ENCODE measurements at places on chromosomes 2 and 18.

GRCh38 chr2:26299471-26300101 lies 46.4 kb upstream of the SELENOI start:
- DNase-seq = peak; percentile 8

DNA sequence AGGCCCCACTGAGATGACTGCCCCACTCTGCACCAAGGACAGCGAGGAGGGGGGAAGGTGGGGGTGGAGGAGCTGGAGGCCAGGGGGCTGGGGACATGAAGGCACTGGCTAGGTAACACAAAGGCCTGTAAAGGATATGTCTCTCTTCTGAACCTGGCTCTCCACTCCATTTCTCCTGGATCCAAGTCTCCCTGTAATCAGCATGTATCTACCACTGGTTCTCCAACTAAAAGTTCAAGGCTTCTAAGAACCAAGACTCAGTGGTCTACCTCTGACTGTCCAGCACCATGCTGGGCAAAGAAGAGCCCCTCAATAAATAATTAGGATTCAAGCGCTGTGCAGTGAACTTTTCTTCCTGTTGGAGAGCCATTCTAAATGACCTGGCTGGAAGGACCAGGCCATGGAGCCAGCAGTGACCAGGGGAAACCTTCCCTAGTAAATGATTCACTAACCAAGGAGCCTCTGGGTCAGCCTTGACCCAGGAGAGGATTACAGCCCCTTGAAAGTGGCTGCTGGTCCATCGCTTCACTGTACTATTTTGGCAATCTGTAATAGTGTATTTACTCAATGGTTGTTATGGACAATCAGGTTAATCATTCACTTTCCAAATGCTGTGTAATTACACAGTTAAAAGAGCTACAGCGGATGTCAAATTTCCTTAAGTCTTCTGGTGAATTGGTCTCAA lies 73.2 kb downstream of the BCL11A start:
- DNase-seq = no peak

- no peak for DNase-seq
Measured at GRCh38 chr2:141611176-141611571, 519.6 kb downstream of the LRP1B start.

DNA sequence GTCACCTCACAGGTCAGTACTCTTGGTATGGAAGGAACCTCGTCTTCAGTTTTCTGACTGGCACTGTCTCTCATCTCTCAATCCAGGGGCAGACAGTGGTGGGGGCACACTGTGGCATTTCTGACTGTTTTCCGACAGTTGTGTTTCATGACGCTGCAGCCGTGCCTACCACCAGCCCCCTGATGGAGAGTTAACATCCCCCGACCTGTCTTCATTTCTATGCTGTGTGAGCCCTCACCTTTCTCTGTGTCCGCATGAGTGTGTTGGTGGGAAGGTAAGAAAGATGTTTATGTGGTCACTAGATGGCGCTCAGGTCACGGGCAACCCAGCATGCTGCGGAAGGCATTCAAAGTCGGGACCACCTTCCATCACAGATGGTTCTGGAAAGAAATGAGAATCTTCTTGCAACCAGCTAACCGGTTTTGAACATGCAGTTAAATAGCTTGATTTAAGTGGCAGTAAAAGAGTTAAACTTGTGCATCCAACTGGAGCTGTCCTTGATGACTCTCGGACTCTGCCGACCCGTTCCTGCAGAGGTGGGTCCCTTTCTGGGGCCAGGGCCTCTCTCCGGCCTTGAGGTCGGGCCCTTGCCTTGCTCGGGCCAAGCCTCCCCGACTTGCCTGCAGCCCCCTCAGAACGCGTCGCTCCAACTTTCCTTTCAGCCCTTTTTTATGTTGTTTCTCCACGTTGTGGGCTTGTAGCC lies 92.4 kb downstream of the DYSF start:
- peak; percentile 66 for DNase-seq

GRCh38 chr2:128282246-128282975 lies 36.3 kb downstream of the HS6ST1 start:
- no peak for DNase-seq

- no peak for DNase-seq
Measured at GRCh38 chr2:240955306-240956170, 42.9 kb upstream of the SNED1 start.

- DNase-seq = no peak
Measured at GRCh38 chr2:98118161-98118560, 31.2 kb downstream of the VWA3B start.

GRCh38 chr2:99648178-99648844 lies 158.5 kb upstream of the REV1 start:
- DNase-seq = peak; percentile 48

DNA sequence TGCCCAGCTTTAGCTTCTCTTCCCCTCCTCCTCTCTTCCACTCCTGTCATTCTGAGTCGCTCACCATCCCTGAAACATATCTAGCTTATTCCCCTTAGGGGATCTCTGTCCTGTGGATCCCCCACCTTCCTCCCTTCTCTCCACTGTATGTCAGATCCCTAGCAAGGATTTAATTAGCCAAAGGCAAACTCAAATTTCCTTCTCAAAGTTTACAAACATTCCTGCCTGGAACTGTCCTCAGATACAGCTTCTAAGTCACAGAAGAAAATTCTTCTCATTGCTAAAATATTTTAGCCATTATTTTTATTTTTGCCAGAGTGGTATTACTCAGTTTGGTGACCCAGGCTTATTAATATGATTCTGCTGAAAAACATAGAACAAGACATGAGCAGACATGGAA lies 315.3 kb downstream of the CYP26B1 start:
- no peak for DNase-seq

DNA sequence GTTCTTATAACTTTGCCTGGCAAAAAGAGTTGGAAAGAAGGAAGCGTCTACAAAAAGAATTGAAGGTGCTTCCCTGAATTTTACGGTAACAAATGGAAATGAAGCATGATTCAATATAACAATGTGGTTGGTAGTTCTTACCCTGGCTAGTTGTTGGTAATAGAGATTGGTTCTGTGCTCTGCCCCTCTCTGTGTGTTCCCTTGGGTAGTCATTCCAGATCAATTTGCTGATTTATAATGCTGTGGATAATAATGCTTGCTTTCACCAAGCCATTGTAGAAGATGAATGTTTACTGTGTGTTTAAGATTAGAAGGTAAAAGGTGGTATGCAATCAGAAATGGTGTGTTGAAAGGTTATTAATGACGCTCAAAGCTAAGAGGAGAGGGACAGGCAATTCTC lies 577.8 kb upstream of the NXPH2 start:
- no peak for DNase-seq

- no peak for DNase-seq
Measured at GRCh38 chr2:226274143-226274542, 525.5 kb downstream of the IRS1 start.

DNA sequence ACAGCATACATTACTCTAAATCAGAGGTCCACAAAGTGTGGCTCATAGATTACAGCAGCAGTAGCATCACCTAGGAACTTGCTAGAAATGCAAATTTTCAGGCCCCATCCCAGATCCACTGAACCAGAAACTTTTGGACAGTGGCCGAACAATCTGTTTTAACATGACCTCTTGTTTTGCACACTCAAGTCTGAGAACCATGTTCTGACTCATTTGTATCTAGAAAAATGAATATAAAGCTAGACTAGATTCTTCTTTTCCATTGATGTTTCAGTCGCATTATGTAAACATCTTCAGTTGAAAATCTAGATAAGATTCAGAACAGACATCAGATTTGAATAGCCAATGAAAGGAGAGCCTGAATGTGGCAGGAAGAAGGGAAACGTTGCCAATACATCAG lies 608.8 kb downstream of the LRP1B start:
- no peak for DNase-seq

DNA sequence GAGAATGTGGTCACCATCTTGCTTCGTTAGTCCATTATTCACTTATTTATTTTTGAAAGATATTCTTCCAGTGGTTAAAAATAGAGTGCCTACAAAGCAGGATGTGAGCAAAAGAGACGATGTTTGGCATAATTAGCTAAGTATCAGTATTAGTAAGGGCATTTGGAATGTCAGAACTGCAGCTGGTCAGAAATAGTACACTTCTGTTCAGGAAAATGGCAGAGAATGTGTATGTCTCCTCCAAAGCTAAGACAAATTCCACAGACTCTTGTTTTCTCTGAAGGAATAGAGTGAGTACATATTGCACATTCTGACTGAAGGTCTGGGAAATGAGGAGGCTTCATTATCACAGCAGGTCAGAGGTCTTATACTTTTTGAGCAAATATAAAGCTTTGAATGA lies 209.0 kb downstream of the L3MBTL4 start:
- no peak for DNase-seq

GRCh38 chr2:160199683-160200389 lies at the start of gene ITGB6:
Gene ITGB6, minus strand, starts transcription at chr2:160200272. Its CDS starts 209 bp downstream, at chr2:160200063.
- DNase-seq = no peak

DNA sequence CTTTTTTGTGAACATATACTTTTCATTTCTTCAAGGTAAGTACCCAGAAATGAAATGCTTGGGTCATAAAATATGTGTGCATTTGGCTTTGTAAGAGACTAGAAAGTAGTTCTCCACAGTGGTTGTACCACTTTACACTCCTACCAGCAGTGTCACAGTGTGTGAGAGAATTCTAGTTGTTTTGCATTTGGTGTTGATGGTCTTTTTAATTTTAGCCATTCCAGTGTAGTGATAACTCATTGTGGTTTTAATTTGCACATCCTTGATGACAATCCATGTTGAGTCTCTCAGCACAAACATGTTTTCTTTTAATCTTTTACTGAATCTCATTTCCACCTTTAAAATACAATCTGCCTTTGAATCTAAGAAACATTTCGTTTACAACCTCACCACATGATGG lies 402.5 kb upstream of the ETAA1 start:
- no peak for DNase-seq

DNA sequence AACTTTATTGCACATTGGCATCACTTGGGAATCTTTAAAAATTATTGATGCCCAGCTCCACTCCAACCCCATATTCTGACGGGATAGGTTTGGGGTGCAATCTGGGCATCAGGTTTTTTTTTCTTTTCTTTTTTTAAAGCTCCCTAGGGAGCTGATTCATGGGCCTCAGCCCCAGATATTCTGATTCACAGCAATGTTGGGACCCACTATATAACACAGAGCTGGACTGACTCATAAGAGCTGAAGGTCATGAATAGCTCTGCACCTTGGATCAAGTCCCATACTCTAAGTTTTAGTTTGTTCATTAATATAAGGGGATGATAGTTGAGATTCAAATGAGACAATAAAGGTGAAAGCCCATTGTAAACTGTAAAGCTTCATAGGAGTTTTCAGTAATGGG lies 191.1 kb upstream of the REV1 start:
- no peak for DNase-seq

GRCh38 chr18:864872-865273 lies 39.8 kb upstream of the ADCYAP1 start:
- peak; percentile 74 for DNase-seq

DNA sequence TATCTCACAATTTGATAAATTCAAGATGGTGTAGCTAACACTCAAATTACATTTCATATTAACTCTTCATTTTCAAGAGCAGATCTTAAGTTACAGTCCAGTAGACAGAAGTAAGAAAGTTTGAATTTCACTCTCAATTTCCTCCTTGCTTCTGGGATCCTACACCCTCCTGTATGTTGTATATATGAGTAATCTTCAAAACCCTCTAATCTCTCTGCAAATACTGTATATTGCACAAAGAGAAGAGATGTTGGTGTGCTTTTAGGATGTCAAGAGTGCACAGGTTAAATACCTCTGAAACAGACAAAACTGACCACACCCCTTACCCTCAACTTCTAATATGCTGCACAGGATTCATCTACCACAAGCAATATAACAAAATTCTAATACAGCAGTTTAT lies 6.7 kb downstream of the CHST9 start:
- DNase-seq = no peak

- no peak for DNase-seq
Measured at GRCh38 chr2:120995656-120996190, 260.1 kb downstream of the GLI2 start.

- no peak for DNase-seq
Measured at GRCh38 chr2:149167001-149167780, 128.7 kb downstream of the LYPD6B start.

DNA sequence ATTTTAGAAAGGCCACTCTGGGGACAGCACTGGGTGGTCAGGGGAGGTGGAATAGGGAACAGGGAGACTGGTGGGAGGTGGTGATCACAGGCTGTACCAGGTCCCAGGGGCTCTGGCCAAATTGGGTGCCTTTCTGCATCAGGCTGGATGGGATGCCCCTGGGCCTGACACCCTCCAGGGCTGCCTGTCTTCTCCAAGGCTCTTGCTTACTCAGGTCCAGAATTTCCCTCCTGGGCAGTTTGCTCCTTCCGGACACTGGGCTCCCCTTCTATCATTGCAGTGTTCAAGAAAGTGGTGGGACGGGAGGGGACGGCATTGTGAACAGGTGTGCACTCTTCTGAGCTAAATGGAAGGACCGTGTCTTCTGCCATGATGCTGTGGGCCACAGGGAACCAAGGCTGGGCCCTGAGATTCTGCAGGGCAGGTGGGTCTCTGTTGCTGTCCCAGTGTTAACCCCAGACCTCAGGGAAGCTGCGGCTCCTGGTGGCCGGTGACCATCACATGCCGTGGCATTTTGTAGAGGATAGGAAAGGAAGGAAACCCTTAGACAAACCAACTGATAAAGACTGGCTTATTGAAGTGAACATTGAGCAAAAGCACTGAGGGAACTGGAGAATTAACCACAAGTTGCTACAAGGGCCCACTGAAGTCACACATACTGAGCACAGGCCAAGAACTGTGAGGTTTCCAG lies 93.7 kb upstream of the HS6ST1 start:
- no peak for DNase-seq

GRCh38 chr2:162017233-162017632 lies 56.8 kb downstream of the DPP4 start:
- DNase-seq = no peak

DNA sequence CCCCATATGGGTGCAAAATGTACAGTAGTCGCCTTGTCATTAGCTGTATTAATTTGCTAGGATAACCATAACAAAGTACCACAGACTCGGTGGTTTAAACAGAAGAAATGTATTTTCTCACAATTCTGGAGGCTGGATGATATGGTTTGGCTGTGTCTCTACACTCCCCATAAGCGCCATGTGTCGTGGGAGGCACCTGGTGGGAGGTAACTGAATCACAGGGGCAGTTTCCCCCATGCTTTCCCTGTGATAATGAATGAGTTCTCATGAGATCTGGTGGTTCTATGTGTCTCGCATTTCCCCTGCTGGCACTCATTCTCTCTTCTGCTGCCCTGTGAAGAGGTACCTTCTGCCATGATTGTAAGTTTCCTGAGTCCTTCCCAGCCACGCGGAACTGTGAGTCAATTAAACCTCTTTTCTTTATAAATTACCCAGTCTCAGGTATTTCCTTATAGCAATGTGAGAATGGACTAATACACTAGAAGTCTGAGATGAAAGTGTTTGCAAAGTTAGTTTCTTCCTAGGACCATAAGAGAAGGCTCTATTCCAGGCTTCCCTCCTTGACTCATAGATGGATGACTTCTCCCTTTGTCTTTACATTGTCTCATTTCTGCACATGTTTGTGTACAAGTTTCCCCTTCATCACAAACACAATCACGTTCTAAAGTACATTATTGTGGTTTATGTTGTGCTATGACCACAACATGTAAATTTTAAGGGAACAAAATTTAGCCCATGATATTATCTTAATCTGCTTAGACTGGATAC lies 1442.6 kb downstream of the SUCLG1 start:
- no peak for DNase-seq

Data from suppressor macrophage (primary cell).